ENCODE measurements at places on chromosomes 4 and X.

DNA sequence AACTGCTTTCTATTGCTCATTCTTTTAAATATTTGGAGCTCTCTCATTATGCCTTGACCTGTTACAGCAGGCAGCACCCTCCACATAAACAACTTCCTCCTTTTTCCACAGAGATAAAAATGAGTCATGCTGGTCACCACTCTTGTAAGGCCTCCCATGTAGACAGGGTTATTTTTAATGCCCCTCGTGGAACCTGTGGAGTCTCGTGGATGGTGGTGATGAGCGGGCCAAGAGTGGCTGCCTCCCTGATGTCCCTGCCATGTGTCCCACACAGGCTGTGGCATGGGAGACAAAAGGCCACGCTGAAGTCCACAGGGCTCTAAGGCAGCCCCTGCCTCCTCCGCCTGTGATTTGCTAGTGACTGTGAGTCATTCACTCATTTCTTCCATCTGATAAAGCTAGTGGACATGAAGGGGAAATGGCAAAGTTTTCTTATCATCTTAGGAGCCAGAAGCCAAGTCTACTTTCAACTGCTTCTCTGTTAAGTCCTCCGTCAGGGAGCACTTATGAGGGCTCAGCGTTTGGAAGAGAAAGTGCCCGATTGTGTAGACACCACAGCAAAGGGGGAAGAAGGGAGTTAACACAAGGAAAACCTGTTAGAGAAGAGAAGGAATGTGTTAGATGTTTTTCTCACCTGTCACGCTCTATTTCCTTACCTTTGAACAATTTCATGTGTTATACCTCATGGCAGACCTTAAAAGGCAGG lies 121.6 kb upstream of the FAT1 start:
- DNase-seq = no peak

DNA sequence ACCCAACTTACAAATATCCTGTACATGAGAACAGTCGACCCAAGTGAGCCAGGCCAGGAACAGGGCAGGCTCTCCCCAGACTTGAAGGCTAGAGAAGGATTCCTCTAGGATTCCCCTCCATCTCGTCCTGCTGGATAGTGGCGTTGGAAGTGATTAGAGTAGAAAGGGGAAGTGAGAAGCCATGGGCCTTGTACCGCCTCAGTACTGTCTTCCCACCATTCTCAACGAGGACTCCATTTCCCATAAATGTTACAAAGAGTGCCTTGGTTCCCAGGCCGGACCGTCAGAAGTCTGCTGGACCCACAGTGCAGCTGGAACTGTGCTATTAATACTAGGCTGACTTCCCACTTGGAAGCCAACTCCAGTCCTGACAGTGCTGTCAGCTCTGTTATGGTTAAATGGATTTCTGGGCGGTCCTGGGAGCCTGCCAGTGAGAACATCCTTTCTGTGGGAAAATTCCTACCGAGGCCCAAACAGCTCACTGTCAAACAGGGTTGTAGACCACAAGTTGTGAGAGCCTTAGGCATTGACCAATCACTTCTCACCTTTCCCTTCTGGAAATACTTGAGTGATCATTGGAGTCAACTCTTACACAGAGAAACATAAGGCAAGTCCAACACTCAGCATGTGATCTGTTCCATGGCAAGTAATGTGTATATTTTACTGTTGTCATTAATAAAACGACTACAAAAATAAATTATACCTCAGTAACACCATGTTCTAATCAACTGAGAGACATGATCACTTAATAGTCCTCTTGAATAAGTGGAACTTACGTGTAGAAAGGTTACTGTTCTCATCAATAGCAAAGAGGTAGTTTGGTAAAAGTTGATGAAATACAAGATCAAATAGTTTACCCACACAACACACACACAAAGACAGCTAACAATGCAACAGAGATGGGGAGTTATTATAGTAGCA lies 58.4 kb downstream of the AMELX start:
- DNase-seq = no peak

GRCh38 chr4:165737309-165737972 lies 135.6 kb upstream of the TLL1 start:
- DNase-seq = no peak

DNA sequence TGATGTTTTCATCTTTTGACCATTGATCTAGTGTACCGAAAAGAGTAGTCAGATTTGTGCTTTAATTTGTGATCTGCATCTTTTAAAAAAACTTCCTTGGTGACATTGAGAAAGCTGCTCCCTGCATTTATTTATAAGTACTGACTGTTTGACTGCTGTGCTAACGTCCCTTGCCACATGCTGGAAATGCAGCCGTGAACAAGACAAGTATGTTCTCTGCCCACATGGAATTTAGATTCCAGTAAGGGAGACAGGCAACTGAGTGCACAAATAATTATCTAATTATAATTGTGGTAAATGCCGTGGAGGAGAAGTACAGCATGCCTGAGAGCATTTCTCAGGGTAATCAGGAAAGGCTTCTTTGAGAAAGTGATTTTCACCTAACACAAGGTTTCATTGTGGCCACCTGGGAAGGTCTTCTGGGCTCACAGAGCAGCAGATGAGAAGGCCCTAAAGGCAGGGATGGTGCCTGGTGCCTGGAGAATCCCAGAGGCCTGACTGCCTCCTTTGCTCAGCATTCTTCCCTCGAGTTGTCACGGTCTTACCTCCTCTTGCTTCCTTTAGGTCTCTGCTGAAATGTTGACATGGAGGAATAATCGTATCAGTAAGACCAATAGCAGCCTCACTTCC lies 55.8 kb downstream of the PTTG2 start:
- no peak for DNase-seq

- DNase-seq = no peak
Measured at GRCh38 chr4:56512166-56512565, 6.6 kb downstream of the ARL9 start.

- DNase-seq = no peak
Measured at GRCh38 chrX:139881130-139881529, 51.7 kb downstream of the ATP11C start.

DNA sequence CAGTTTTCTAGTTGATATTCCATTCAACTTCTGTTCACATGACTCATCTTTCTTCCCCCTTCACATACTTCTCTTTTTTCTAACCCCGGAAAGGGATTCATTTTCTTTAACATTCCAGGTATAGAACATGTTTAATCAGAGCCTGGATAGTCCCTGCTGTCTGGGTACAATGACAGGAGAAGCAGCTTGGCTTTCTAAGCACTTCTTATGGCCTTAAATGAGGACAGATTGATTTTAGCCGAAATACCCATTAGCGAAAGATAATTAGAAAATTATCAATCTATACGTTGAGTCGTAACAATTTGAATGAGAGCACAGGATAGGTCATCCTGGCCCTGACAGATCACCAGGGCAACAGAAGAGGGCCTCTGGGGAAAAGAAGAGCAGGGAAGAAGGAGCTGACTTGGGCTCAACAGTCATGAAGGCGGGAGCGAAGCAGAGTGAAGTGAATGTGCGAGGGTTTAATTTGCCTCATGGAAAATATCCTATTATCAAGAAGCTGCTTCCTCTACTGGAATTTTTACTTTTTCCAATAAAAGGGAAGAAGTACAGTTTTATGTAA lies 62.2 kb downstream of the PPP1R2C start:
- no peak for DNase-seq

- DNase-seq = no peak
Measured at GRCh38 chr4:150280081-150280895, 202.0 kb downstream of the DCLK2 start.

DNA sequence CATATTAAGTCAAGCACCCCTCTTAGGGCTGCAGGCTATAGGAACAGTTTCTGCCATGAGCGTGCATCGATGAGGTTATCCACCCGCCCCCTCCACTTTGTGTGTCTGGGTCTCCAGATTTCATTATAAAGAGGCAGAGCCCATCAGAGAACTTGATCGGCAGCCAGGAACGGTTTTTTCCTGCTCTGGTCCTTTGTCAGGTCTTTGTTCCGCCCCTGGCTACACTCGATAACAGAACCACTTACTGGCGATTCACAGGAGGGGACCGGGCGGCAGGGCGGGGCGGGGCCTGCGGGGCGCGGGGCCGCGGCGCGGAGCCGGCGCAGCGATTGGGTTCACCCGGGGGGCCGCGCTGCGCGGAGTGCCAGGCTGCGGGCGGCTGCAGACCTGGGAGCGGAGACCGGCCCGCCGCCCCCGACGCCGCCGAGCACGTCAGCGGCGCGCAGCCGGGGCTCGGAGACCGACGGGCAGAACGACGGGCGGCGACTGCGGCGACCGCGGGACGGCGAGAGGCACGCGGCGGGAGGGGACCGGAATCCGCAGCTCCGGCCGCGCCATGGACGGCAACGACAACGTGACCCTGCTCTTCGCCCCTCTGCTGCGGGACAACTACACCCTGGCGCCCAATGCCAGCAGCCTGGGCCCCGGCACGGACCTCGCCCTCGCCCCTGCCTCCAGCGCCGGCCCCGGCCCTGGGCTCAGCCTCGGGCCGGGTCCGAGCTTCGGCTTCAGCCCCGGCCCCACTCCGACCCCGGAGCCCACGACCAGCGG lies at the start of gene SLC10A4:
Gene SLC10A4, plus strand, starts transcription at position 338 of the 771 bp plus-strand sequence. Its CDS starts 219 bp downstream, at position 557.
- DNase-seq = no peak

- DNase-seq = no peak
Measured at GRCh38 chr4:153409412-153409811, 56.7 kb upstream of the TMEM131L start.

DNA sequence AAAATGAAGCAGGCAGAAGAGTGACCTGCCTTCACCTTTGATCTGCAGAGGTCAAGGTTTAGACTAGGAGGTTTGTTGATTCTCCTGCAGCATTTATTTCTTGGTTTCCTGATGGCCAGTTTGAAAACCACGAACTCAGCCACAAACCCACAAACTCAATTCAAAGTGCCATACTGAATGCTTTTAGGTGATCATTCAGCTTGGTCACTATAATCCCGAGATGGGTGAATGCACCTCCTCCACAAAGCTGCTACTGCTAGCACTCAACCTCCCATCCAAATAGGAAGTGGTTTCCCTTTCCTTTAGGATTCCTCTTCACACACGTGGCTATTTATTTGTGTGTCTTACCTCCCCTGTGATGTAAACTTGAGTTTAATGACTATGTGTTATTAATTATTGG lies 225.2 kb downstream of the MID1 start:
- DNase-seq = no peak

DNA sequence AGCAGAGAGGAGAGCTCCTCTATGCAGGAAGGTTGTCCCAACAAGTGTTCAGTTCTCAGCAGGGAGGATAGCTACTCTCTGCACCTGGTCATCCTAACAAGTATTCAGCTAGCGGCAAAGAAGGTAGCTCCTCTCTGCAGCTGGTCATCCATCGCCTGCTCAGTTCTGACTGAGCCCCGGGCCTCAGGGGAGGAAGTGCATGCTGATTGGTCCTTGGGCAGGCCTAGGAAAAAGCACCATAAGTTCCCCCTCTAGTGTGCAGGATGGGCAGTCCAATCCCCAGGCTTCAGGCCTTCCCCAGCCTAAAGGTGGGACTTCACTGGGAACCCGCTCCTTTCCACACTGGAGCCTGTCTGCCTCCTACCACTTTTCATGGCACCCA lies 4.4 kb upstream of the FBXW7 start:
- no peak for DNase-seq

GRCh38 chrX:9644335-9644734 lies 121.3 kb downstream of the GPR143 start:
- DNase-seq = no peak

GRCh38 chrX:5829469-5829868 lies 399.2 kb downstream of the NLGN4X start:
- DNase-seq = no peak

- DNase-seq = no peak
Measured at GRCh38 chrX:8520178-8520577, 55.5 kb downstream of the VCX3B start.

DNA sequence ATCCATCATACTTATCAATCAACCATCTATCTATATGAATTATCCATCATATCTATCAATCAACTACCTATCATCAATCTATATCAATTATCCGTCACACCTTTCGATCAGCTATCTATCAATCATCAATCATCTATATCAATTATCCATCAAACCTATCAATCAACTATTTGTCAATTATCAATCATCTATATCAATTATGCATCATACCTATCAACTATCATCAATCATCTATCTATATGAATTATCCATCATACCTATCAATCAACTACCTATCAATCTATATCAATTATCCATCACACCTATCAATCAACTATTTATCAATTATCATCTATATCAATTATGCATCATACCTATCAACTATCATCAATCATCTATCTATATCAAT lies 70.6 kb upstream of the PPP2R3B start:
- no peak for DNase-seq

- no peak for DNase-seq
Measured at GRCh38 chr4:185919107-185919506, 107.1 kb upstream of the SORBS2 start.

DNA sequence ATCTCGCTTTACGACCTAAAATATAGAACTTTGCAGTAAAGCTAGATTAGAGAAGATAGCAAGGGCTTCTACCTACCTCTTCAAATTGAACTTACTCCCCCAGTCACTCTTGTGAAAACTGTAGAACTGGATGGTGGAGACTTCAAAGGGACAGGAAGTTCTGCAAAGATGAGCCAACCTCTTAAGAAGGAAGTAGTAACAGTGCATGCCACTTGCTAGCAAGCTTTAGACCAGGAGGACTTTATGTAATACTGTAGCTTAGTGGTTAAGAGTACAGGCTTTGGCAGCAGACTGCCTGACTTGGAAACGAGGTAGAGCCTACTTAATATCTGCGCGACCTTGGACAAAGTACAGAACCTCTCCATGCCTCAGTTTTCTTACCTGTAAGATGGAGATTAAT lies 27.5 kb upstream of the VBP1 start:
- DNase-seq = no peak

GRCh38 chr4:144507311-144508101 lies 138.4 kb upstream of the HHIP start:
- no peak for DNase-seq

- DNase-seq = no peak
Measured at GRCh38 chrX:18938710-18939109, 45.2 kb downstream of the PHKA2 start.

- no peak for DNase-seq
Measured at GRCh38 chr4:41718907-41719306, 29.6 kb downstream of the PHOX2B start.

DNA sequence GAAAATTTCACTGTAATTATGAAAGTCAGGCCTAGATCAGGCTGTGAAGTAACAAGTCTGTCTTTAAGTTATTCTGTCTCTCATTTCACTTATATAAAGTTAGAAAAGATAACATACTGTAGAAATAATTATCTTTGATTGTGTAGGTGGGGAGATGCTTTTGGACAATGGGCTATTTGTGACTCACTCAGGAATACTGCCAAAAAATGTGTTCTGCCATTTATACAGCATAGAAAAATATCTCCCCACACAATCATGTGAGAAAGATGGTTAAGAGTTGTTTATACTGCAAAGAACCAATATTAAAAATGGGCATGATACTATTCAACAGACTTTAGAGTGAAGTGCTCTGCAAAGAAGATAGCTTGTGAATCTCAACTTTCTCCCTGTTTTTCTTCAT lies 95.0 kb upstream of the GABRA2 start:
- no peak for DNase-seq

GRCh38 chr4:54568184-54568583 lies 89.6 kb upstream of the KIT start:
- DNase-seq = no peak

DNA sequence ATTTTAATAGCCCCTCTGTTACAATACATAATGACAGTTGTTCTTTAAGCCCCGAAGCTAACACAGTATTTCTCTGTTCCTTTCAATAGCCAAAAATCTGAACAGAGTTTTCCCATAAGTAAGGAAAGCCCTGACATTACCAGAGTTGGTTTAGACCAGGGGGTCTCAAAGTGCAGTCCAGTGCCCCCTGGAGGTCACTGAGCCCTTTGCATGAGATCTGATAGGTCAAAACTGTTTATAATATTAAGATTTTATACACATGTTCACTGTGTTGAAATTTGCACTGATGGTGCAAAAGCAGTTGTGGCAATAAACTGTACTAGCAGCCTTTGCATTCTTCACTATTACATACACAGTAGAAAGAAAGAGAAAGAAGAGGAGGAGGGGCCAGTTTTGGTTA lies 177.1 kb downstream of the SPANXN3 start:
- no peak for DNase-seq

Data from C1 segment of cervical spinal cord (tissue), 14 donors.